CD4-positive, alpha-beta T cell treated with Interleukin-2 at 100 ng/mL for 4 hours (primary cell): ENCODE measurements at places on chromosomes 1 and 21.

GRCh38 chr1:59900640-59901039, 25.9 kb downstream of the CYP2J2 start:
- no peak for DNase-seq

- DNase-seq = no peak
These were observed 11.7 kb downstream of the CTSK start for GRCh38 chr1:150796374-150796773.

DNA sequence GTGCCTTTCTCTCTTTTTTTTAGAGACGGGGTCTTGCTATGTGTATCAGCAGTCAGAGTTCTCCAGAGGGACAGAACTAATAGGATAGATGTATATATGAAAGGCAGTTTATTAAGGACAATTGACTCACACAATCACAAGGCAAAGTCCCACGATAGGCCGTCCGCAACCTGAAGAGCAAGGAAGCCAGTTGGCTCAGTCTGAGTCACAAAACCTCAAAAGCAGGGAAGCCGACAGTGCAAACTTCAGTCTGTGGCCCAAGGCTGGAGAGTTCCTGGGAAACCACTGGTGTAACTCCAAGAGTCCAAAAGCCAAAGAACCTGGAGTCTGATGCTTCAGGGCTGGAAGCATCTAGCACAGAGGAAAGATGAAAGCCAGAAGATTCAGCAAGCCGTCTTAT, 16.3 kb upstream of the H3-3A start:
- DNase-seq = no peak

GRCh38 chr1:164033782-164034181, 525.2 kb upstream of the PBX1 start:
- DNase-seq = no peak

DNA sequence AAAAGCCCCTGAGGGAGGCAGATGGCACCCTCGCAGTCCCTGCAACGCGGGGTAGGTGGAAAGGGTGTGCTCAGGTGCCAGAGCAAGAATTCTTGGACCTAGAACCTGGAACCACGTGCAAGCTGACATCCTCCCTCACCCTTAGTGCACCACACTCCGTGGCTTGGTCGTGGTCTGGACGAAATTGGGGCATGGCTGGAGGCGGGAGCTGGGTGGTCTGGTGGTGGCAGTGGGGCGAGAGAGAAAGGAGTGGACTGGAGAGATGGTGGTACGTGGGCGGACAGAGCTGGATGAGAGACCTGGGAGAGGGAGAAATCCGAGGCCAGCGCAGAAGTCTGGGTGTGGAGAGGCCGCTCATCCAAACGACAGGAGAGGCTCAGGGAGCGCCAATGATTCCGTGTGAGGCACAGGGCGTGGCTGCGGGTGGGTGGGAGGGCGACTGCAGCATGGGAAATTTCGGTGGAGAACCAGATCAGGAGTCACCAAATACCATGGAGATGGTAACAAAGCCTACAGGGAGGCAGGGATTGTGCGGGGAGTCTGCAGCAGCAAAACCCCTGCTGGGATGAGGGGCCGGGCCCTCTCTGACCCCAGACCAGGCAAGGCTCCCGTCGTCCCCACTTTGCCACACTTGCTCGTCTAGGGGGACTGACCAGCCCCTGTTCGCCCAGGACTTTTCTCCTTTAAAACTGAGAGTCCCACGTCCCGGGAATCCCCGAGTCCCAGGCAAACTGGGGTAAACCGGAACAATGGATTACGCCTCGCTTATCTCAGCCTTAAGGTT, 31.9 kb downstream of the CDCP2 start:
- DNase-seq = no peak

- DNase-seq = no peak
These were observed 134.4 kb downstream of the SDCCAG8 start for GRCh38 chr1:243390162-243390791.
